NCI-H526 (cell line): ENCODE measurements at places on chromosomes 6 and 20.

GRCh38 chr20:49727894-49728885 is 14.5 kb upstream of the B4GALT5 start:
- no peak for DNase-seq

DNA sequence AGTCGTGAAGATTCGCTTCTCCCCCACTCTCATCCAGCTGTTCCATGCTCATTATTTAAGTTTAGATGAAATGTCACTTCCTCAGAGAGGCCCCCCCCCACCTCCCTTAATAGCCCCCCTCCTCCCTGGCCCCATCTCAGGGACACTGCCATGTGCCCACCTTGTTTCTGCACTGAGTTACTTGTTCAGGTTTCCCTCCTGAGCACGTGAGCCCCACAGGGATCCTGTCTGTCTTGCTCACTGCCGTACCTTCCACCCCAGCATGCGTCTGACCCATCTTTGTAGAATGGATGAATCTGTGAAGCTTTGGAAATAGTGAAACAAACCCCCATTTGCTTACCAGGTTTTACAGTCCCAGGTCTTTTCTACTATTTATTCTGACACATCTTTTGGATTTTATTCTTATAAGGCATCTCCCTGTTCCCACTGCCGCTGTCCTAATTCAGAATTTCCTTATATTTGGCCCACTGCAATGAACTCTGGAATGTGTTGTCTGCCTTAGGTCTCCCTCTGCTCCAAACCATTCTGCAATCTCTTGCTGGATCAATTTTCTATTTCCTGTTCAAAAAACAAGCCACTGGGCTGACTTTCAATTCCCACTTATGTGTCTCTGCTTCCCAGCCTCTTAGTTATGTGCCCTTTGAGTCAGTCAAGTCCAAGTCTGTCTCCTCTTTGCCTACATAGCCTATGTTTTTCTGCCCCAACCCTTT is 136.5 kb upstream of the ECI2 start:
- DNase-seq: no peak

- DNase-seq: no peak
Measured at GRCh38 chr6:18324706-18325042, 60.3 kb upstream of the DEK start.

GRCh38 chr6:144624246-144624645 is 339.1 kb downstream of the UTRN start:
- DNase-seq: no peak

DNA sequence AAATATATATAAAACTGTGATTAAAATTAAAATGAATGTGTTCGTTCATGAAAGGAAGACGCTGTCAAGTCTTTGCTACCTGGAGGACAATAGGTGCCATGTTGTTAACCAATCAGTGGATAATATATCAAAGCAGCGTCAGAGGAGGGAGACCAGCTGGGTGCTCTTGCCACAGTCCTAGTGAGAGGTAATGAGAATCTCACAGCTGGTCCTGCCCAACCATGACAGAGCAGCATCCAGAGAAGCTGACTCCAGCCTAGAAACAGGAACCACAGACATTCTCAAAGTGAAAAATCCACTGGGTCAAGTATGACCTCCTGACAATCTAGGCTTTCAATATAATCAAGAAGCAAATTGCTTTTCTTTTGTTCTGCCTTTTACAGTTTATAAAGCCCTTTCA is 94.5 kb upstream of the LRFN2 start:
- no peak for DNase-seq

- DNase-seq: peak; percentile 15
Measured at GRCh38 chr6:151647976-151648639, 154.3 kb downstream of the CCDC170 start.

DNA sequence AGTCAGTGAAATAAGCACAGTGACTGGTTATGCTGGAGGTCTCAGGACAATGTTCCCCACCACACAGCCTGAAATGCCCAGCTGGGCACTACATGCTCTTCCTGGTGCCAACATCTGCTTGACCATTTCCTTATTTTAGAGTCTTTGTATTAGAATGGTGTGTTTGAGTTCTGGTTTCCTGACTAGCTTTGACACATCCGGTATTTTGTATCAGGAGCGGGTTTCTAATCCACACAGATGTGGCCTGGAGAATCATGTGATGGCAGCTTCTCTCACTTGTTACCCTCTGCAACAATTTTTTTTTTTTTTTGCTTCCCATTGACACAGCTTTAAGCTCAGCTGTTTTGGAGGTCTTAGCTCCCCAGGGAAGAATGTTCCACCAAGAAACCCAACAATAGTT is 164.5 kb upstream of the CST7 start:
- no peak for DNase-seq

- DNase-seq: no peak
Measured at GRCh38 chr20:1182106-1182505, 2.7 kb downstream of the TMEM74B start.

DNA sequence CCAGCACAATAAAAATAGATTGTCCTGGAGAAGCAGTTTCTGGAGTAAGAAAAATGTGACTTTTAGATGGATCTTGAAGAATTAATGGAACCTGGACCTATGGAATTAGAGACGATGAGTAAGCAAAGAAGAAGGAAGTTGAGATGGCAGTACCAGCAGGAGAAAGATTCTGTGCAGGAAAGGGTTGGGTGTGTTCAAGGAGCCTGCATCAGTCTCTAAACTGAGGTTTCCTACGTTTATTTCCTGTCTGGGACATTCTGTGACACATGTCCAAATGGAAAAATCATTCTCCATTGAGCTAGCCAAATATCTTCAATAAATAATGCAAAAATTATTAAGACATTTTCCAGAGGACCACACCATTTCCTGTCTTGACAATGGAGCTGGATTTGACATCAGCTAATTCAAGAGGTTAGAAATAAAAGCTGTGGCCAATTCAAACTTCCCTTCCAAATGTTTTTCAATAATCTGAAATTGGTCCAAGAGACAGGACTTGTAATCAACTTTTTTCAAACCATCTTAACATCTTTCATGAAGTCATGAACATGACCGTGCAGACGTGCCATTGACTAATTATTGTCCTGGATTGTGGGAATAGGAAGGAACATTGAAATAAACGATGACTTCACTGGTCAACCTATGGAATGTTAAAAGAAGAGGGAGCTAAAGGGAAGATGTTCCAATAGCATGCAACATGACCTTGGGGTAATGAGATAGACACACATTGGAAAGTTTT is 198.3 kb downstream of the ZNF217 start:
- DNase-seq: no peak

- DNase-seq: no peak
Measured at GRCh38 chr6:109292983-109293586, 89.2 kb downstream of the CD164 start.

GRCh38 chr6:104003803-104004516 is 855.8 kb downstream of the HACE1 start:
- DNase-seq: no peak

- DNase-seq: no peak
Measured at GRCh38 chr6:137413482-137413881, 80.7 kb downstream of the OLIG3 start.

GRCh38 chr20:51473771-51474170 is 68.7 kb downstream of the NFATC2 start:
- DNase-seq: no peak
